Suppressor macrophage treated with lipopolysaccharide for 4 hours (primary cell): ENCODE measurements at places on chromosomes 3 and 15.
A peak's percentile ranks its signal among the peaks of the same experiment; 100 is the strongest.

DNA sequence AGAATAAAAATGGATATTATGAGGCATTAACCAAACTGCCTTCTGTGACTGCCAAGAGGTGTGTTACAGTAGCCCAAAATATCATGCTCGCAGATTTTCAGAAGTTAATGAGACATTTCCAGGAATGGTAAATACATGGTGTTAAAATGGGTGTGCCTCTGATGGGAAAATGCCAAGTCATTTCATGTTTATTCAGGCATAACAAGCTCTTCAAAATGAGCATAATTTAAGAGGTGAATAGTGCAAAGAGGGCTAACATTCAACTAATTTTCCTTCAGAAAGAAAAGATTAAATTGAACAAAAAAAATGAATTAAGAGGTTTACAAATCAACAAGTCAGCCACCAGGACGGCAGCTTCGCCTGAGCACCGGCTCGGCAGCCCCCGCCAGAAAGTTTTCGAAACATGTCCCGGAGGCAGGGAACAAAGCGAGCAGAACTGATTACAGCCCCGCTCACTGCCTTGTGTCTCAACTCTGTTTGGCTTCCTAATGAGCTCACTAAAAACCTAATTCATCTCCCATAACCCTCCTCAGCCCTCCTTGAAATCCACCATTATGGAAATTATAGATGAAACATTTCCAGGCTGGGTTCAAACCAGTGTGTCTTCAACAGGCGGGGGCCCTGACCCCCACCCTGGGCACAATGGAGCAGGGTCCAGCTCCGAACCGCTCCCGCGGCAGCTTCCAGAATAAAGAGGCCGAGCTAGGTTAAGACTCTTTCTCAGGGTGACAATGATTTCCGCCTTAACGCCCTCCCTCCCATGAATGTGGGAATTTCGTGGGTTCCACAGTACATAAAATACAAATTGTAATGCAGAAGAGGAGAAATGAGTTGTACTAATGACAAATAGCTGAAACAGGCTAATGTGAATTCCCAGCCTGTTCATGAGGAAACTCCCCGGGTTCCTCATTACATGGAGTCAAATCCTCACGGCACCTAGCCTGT lies 43.9 kb downstream of the MEIS2 start:
- no peak for DNase-seq

- no peak for DNase-seq
Measured at GRCh38 chr15:80559320-80559693, 135.8 kb upstream of the ABHD17C start.

DNA sequence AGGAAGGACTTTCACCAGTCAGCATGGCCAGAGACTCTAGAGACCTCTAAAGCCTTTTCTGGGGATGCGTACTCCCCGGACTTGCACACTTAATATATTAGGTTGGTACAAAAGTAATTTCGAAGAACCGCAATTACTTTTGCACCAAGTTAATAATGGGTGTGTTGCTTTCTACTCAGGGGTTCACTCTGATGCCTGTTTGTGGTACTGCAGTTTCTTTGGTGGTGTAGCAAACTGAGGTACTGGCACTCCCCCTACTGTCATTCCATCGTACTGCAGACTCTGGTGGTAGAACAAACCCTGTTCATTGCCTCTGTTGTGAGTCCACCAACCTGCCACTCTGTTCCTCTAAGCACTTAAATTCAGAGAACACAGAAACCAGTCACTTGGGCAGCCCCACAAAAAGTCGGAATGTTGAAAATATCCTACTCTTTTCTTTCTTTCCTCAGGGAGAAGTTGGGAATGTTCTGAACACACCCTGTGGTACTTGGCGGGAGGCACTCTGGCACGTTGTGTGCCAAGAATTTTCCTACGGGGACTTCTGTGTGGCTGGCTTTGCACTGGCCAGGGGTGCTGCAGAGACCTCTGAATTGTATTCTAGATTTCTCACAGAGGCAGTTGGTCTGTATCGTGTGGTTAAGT lies 46.3 kb downstream of the GABRG3 start:
- peak; percentile 62 for DNase-seq

GRCh38 chr3:145259166-145259880 lies 901.7 kb downstream of the PLOD2 start:
- DNase-seq: no peak

GRCh38 chr3:149005416-149005815 lies 14.1 kb downstream of the GYG1 start:
- DNase-seq: no peak
